ENCODE measurements at places on chromosomes 6 and 20.

DNA sequence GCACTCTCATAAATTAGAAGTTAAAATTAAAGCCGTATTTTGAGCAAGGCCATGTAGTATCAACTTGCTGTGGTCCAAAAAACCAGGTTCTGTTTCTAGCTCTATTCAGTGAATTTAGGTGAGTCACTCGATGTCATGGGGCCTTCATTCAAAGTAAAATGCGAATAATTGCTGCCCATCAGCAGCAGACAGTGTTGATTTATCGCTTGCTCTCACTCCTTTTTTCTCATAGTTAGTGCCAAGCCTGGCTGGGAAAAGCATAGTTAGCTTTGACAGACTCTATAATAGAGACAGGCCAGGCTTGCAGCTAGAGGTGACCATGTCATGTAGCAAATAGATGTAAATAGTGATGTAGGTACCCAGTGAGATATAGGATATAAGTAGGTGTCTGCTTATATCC lies 136.0 kb downstream of the EDN1 start:
- DNase-seq: no peak

GRCh38 chr6:44080561-44081521 lies 46.4 kb downstream of the MRPL14 start:
- DNase-seq: no peak

DNA sequence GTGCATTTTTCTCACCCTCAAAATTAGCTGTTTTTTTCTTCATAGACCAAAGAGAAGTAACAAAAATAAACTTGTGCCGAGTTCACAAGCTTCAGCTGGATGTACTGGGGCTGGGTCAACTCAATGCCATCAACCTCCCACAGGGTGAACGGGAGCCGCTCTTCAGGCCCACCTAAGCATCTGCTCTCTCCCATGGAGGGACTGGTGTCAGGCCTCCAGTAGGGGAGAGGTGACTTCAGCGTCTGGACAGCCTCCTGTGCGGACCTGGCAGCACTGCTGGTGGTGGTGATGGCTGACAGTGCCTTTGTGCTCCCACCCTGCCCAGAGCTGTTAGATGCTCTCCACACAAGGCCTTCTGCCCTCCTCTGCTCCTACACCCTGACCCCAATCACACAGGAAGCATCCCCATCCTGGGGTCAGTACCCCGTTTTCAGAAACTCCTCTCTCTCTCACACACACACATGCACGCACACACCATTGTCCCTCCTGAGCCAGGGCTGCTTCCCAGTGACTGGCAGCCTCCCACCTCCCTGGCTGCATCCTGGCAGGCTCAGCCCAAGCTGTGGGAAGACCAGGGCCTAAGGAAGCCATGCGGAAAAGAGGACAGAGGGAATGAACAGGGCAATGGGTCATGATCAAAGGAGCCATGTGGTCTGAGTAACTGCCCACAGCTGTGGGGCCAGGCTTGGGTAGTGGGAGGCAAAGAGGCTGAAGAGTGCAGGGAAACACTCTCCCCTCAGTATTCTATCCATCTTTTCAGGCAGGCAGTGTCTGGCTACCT lies 17.7 kb downstream of the CST8 start:
- no peak for DNase-seq

- DNase-seq: no peak
Measured at GRCh38 chr6:1129131-1129530, 182.8 kb upstream of the FOXQ1 start.

GRCh38 chr6:54860132-54860531 lies 13.6 kb downstream of the FAM83B start:
- DNase-seq: no peak

GRCh38 chr20:11982289-11982954 lies 64.7 kb downstream of the BTBD3 start:
- DNase-seq: no peak

All from AG04449 (cell line).